ENCODE measurements at places on chromosomes 6 and 20.

GRCh38 chr6:53999088-53999755, 112.0 kb upstream of the MLIP start:
- DNase-seq: no peak

- no peak for DNase-seq
Observed at GRCh38 chr6:47237196-47237595, 72.5 kb downstream of the TNFRSF21 start.

DNA sequence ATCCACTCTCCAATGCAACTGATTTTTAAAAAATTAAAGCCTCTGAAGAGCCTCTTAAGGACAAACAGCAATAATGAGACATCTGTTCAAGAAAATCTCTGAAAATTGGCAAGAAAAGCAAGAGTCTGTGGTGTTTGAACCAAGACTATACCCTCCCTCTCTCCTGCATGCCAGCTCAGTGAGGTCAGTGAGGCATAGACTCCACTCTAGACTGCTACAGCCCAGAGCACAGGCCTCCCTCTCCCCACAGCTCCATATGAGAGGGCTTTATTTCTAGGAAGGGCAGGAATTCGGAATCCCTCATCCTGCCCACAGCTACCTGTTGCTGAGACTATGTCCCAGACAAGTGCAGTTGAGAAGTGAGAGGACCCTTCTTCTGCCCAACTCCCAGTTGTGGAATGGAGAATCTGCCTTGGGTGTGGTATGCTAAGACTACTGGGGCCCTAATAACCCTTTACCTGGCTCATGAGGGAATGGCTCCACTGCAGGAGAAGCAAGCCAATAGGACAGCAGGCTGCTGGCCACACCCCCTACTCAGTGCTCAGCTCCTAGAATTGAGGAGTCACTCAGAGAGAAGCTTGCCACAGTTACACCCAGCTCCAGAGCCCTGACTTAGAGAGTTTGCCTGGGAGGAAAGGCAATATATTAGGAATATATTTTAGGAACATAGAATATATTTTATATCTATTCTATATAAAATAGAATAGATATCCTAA, 22.7 kb upstream of the HLA-DQA1 start:
- no peak for DNase-seq

GRCh38 chr6:12916006-12916405, 199.4 kb downstream of the PHACTR1 start:
- DNase-seq: no peak

GRCh38 chr6:143522039-143522600, 10.6 kb upstream of the FUCA2 start:
- DNase-seq: no peak

- DNase-seq: no peak
Observed at GRCh38 chr6:1809291-1809988, 199.7 kb downstream of the FOXC1 start.

- no peak for DNase-seq
Observed at GRCh38 chr6:7073821-7074525, 33.8 kb upstream of the RREB1 start.

GRCh38 chr6:80543598-80544222, 437.2 kb downstream of the BCKDHB start:
- no peak for DNase-seq
